Stimulated activated CD8-positive, alpha-beta memory T cell treated with anti-CD3 and anti-CD28 coated beads, Interleukin-4, amount 100 ng/mL, for 1 hour (primary cell): ENCODE measurements at places on chromosomes 13 and 19.

GRCh38 chr13:92225861-92226260, 827.4 kb downstream of the GPC5 start:
- no peak for DNase-seq

DNA sequence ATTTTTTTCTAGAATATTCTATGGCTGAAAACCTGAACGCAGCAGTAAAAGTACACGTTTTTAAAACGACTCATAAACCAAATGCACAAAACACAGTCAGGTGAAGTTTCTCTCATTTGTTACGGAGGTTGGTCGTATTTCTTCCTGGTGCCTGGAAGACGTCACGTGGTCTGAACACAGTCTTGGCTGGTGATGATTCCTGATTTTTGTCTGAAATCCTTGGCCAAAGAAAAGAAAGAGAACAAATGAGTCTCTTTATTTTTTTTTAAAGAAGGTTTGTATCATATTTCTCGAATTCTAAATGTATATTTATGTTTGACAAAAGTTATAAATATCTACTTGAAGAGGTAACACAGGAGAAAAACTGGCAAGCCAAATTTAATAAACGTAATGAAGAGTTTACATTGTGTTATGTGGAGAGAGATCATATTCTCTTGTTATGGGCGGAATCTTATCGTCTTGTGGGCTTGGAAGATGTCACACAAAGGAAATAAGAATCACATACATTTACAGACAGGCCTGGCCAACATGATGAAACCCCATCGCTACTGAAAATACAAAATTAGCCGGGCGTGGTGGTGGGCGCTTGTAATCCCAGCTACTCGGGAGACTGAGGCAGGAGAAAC, 10.0 kb upstream of the PNMA8A start:
- DNase-seq: no peak

DNA sequence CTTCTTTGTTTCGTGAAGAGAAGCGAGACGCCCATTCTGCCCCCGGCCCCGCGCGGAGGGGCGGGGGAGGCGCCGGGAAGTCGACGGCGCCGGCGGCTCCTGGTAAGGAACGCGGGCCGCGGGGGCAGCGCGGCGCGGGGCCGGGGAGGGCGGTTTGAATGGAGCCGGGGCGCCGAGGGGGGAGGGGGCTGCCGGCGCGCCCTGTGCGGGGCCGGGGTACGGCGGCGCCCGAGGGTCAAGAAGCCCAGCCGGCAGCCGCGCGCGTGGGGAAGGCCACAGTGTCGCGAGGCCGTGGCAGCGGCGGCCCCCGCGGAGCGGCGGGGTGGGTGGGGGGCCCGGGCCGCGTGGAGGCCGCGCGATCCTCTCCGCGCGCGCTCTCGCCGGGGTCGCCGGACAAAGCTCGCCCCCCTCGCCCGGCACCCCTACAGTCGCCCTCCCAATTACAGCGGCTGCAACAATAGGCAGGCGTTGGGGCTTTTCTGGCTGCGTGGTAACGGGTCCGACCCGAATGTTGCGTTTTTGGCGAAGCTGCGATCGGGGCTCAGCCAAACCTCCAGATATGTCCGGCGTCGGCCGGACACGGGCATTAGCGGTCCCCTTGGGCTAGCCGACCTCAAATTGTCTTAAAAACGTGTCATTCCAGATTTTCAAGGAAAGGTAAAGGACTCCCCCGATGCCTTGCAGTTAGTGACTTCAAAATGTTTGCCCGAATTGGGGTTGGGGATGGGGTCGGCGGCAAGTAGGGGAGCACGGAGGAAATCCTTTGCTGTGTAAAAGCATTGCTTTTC, 437 bp downstream of the SMARCA4 start:
- no peak for DNase-seq

GRCh38 chr19:6424195-6424938, at the start of gene KHSRP:
TSS of gene KHSRP (minus strand) at chr19:6424811. CDS start at chr19:6424701, 110 bp downstream.
- no peak for DNase-seq

DNA sequence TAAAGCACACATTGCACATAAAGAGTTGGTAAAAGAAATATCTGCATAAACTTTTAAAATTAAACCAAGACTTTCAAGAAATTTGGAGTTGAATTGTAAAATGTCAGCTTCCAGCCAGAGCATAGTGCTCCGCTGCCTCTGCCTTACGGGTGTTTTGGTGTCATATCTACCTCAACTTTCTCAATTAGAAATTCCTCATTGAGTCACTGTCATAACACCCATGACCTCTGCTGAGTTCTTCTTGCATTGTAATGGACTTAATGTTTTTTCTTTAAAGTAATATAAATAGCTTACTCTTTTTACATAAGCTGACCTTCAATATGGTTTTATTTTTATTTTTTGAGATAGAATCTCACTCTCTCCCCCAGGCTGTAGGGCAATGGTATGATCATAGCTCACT, 551.0 kb upstream of the NBEA start:
- no peak for DNase-seq

- no peak for DNase-seq
These were observed 7.6 kb downstream of the F7 start for GRCh38 chr13:113112893-113113845.

DNA sequence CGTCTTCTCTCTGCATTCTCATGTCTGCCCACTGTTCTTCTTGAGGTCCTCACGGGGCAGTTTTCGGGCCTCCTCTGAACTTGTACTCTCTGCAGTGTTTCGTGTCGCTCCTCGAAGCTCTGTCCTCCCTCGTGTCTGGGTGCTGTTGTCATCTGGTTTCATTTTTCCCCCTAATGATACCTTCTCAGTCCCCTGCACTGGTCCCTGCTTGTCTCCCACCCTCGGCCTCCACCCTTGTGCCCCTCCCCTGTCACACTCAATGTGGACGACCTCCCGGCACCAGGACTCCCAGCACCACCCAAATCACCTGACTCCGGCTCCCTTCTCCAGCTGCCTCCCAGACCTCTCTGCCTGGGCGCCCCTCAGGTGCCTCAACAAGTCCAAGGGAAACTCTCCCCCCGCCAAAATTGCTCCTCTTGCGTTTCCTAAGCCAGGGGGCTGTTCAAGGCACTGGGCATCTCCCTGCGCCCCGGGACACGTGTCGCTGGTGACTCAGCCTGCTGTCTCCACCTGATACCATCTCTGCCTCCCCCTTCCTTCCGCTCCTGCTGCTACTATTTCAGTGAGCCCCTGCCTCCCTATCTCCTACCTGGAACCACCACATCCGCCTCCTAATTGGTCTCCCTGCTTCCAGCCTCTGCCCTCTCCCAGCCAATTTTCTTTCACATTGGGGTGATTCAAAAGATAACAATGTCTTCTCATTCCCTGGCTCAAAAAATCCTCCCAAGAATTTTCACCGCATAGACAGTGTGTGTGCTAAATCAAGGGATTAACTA, 49.5 kb downstream of the RFX2 start:
- DNase-seq: no peak

DNA sequence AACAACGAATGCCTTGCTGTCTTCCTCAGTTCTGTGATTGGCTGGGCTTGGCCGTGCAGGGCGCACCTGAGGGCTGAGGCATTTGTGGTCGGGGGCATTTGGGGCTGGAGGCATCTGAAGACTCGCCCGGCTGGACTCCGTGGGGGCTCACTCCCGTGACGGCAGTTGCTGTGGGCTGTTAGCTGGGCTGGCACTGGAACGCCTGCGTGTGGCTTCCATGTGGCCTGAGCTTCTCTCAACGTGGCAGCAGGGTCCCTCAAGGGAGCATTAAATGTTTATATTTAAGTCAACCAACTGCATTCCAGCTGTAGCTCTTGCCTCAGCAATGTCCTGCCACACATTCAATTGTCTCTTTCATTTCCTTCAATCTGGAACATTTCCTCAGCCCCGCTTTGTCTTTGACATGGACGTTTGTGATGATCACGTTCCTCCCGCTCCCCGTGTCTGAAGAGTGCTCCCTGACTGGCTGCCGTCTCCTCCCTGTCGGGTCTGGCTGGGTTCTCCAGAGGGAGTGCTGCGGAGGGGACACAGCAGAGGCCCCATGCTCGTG, 21.0 kb downstream of the CCDC8 start:
- no peak for DNase-seq

DNA sequence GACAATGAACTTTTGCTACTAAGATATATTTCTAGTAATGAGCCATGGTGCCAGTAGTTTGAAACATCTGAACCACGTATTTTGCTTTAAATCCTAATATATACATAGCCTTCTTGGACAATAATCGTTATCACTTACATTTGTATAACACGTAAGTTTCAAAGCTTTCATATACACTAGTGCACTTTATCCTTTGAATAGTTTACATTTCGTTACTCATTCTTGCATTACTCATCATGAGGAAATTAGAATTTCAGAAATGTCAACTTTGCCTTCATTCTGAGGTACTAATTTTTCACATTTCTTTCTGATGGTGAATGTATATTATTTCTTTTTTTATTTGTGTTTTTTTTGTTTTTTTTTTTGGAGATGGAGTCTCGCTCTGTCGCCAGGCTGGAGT, 5.8 kb downstream of the KBTBD7 start:
- DNase-seq: no peak

GRCh38 chr19:33740811-33741396, 55.8 kb upstream of the KCTD15 start:
- DNase-seq: no peak

GRCh38 chr13:113446488-113446854, 6.8 kb downstream of the ADPRHL1 start:
- no peak for DNase-seq

GRCh38 chr13:31351376-31351775, 151.6 kb downstream of the B3GLCT start:
- DNase-seq: no peak

DNA sequence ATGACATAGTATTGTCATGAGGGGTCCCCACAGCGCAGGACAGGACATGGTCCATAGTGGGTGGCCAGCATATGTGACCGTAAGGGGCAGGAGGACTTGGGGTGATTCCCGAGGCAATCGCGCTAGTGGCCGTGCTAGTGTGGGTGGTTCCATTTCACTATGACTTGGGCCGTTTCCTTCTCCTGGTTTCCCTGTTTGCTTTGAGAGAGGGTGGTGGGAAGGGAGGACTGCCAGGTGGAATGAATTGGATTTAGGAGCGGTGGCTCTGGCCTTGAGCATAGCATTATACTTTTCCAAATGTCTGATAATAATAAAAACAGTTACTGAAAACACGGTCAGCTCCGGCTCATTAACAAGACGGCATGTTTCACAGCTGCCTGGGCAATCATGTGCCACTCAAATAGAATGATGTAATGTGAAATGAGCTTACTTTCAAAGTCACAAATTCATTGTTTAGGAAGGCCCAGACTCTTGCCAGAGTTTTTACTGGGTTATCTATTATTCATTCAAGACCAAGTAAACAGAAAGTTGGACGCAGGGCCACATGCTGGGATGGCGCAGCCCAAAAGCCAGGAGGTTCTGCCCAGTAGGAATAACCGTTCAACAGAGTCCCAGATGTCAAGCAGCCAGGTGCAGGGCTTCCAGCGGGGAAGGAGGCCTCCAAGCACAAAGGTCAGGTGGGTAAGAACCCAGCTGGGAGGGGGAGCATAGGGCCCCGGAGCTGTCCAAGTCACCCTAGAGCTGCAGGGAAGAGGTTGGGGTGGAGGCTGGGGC, 19.6 kb upstream of the SLC15A1 start:
- no peak for DNase-seq

DNA sequence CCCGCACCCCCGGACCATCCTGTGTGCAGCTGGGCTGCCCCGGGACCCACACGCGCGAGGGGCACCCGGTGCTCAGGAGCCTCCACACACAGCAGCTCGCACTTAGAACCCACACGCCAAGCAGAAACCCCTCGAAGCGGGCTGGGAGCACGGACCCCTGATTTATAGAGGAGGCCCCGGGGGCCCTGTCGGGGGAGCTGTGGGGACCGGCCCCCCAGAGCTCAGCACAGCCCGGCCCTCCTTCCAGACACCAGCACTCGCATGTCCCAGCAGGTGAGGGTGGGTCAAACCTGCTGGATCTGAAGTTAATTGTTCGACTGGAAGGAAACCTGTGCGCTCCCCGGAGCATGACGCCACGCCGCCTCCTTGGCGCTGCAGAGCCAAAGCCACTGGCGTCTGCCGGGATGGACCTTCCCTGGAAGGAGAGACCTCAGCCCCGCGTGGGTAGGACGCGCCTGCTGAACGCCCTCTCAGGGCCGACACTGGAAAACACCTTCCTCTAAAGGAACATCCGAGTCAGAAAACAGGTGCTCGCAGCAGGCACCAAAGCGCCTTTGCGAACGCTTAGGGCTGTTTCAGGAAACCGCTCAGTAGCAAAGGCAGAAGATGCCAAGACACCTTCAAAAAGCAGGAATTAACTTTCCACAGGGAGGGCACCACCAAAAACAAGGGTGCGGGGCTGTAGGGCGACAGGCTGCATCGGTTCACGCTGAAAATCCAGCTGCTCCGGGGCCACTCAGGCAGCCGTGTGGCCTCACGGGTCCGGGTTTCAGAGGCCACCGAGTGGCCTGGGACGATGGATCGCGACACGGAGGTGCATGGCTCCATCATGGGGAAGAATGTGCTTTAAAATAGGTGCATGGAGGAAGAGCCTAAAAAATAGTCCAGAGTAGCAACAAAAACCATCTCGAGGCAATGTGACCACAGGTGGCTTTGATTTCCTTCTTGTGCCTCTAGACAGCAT, 37.8 kb upstream of the GRTP1 start:
- DNase-seq: no peak

- DNase-seq: no peak
These were observed 52.8 kb downstream of the THSD1 start for GRCh38 chr13:52353193-52353592.

DNA sequence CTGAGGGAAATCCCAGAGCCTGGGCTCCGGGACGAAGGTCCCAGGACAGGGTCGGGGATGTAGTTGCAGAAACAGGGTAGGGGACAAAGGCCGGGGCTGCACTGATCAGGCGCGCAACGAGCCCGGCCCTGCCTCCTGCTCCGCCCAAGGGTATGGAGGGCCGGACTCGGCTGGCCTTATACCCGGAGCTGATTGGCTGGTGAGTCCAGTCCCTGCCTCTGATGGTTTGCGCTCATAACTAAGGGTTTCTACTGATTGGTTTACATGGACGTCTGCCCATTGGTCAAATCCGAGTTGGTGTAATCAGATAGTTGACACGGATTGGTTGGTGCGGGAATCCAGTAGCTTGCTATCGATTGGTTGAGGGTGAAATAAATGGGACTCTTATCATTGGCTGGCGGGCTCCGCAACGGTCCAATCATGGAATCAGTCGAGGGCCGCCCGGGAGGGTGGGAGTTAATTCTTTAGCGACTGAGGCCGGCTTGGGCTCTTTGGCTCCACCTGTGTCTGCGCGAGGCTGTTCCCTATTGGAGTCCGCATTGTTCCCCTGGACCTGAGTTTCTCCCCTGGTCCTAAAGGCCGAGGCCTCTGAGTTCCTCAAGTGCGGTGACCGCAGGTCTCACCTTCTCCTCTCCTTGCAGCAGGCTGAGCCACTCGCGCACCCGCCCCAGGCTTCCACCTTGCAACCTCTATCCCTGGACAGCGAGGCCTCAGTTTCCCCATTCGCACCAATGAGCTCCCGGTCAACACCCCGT, 570 bp upstream of the MPND start:
- DNase-seq: peak; percentile 78

- DNase-seq: no peak
These were observed 10.9 kb downstream of the GARRE1 start for GRCh38 chr19:34265221-34265650.
